Fibroblast of the aortic adventitia (primary cell): ENCODE measurements at places on chromosomes 7 and 10.
A peak's percentile ranks its signal among the peaks of the same experiment; 100 is the strongest.

DNA sequence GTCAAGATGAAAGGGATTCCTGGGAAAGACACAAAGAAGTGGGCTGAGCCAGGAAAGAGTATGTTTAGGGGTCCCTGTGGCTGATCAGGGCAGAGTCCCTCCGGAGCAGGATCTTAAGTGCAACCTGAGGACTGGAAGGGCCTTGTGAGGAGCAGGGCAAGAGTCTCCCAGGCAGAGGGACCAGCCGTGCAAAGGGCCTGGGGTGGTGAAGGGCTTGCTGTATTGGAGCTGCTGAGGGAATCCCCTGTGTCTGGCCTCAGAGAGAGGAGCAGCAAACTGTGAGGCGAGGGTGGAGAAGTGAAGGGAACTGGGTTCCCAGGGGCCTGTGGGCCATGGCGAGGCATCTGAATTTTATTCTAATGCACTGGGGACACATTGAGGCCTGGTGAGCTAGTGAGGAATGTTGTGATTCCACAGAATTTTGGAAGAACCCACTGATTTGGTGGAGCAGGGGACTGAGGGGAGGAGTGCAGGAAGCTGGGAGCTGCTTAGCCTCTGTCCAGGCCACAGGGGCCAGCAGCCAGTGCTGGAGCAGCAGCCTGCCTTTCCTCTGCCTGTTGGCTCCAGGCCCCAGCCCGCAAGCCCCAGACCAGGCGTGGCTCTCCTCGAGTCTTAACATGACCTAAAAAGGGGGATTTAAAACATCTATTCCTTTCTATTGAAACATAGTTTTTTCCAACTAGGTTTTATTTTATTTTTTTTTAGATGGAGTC lies 138.4 kb upstream of the IGFBP3 start:
- peak; percentile 74 for DNase-seq

- DNase-seq = peak; percentile 42
Observed at GRCh38 chr10:51952056-51952455, 252.7 kb upstream of the CSTF2T start.

DNA sequence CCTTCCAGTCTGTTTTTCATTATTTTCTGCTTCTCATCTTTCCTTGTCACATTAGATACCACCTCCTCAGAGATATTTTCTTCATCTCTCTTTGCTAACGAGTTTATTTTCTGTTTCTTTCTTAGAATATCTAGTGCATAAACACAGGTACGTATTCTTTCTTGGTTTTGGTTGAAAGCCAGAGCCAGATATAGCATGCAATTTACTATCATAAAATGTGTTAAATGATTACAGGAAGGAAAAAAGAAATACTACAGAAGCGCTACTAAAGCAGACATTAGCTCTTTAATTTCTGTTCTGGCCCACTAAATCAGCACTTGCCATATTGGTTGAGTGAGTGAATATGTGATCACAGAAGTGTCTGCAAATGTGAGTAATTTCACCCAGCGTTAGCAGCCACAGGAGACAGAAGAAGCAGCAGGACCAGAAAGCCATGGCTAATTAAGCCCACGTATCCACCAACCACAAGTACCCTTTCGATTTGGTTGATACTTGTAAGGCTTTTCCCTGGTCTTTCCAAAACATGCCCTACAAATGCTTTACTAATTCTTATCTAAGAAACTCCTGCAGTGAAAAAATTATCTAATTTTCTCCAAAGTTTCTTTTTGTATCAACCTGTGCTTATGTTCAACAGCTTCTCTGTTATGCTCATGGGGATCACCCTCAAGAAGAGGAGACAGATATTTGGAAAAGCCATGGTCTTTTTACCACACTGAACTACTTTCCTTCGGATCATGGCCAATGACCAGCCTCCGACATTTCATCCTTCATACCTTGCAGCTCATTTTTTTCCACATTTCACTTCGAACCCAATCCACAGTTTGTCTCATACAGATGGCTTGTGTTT lies 23.1 kb upstream of the MACC1 start:
- no peak for DNase-seq

- no peak for DNase-seq
Observed at GRCh38 chr7:47496056-47496665, 85.8 kb downstream of the TNS3 start.

DNA sequence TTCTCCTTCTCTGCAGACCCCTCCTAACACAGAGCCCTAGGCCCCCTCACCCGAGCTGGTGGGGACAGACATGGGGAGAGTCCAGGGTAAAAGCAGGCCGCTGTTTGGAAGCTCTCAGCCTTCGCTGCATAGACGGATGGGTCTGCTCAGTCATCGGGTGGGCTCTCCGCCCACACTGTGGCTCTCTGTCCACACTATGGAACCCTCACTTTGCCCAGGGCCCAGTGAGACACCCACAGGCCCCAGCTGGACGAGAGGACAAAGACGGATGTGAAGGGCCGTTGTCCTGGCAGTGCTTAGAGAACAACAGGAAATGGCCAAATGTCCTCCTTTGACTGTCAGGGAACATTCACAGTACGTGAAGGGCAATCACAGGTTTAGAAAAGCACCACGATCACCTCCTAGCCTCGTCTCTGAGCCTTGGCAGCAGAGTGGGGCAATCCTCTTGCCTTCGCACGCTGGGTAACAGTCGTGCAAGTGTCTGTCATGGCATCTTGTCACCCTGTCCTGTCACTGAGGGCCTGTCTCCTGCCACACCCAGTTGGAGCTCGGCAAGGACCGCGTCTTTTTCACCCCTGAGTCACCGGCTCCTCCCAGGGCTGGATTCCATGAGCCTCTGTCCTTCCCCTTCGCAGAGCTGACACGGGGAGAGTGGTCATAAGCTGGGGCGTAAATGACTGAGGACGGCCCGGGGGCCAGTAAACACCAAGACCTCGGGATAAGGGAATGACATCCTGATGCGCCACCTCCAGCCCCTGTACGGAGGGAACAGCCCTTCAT lies 80.6 kb downstream of the PRKAG2 start:
- peak; percentile 25 for DNase-seq

GRCh38 chr10:5960070-5960972 lies 17.0 kb downstream of the IL15RA start:
- no peak for DNase-seq

- DNase-seq = no peak
Observed at GRCh38 chr7:152709287-152710152, 33.6 kb upstream of the XRCC2 start.

DNA sequence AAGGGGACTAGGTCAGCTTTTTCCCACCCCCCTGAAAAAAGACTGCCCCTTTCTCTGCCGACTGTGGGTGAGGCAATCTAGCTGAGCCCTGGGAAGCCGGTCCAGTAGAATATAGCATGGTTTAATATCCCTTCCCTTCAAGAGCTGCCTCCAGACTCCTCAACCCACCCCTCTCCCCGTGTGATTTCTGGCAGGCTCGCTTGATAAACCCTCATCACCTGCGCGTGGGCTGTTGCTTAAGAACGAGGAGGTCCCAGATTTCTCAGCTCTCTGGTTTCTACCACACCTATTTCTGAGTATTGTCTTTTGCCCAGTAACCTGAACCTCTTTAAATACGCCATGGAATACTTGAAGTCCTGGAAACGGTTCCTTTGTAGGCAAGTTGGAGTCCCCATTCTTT lies 2.0 kb upstream of the LRRC4 start:
- no peak for DNase-seq

- DNase-seq = peak; percentile 16
Observed at GRCh38 chr7:132836746-132837145, 245.1 kb downstream of the CHCHD3 start.

- DNase-seq = no peak
Observed at GRCh38 chr7:69256634-69257081, 341.6 kb upstream of the AUTS2 start.

GRCh38 chr7:156777364-156778069 lies 115.5 kb downstream of the LMBR1 start:
- DNase-seq = no peak

- DNase-seq = no peak
Observed at GRCh38 chr7:47366960-47367359, 215.0 kb downstream of the TNS3 start.

- no peak for DNase-seq
Observed at GRCh38 chr7:20395511-20395910, 64.8 kb downstream of the ITGB8 start.

DNA sequence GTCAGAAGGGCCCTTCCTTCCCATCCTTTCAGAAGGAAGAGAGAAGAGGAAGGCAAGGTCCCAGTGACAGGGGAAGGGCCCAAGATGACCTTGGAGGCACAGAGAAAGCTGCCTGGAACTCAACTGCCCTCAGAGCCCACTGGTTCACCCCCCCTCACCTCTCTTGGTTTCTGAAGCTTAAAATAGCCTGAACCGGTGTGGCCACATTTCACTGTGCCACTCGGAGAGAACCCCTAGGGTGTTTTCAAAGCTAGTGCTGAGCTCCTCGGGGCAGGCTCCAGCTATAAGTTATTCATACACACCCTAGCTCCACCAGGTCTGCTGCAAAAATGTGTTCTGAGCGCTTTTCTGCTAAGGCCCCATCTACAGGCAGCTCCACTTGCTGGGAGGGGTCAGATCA lies 60.9 kb upstream of the ADRB1 start:
- no peak for DNase-seq

GRCh38 chr7:95157381-95157780 lies 167.0 kb downstream of the PON1 start:
- no peak for DNase-seq
